ENCODE measurements at places on chromosomes 16 and 17. TPM values are rescaled to one million over a fixed set of nuclear protein-coding genes. Genes with fewer than 3 reads are reported as not detected.
A peak's percentile ranks its signal among the peaks of the same experiment; 100 is the strongest.

The CD300A gene
- total RNA-seq: not detected

The RND2 gene
- total RNA-seq: not detected

The C1QL1 gene
- 7.1 TPM for total RNA-seq

- no peak for DNase-seq
Observed at GRCh38 chr16:68445458-68445857, 2.9 kb downstream of the SMPD3 start.

GRCh38 chr16:15034266-15035162, 21.4 kb downstream of the NTAN1 start:
- no peak for DNase-seq

DNA sequence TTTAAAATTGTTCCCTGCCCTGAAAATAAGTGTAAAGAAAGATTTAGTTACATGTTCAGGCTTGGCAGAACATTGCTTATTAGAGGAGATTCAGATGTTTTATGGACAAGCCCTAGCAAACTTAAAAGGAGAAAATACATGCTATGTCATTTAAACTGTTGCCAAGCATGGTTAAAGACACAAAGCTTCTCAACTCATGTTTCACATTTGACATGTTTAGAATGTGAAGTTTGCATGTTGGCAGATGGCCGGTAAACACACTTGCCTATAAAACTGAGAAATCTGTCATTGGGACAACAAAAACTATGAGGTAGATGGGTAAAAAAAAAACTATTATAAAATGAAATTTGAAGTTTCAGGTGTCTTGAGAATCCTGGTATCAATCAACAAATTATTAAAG, 5.8 kb downstream of the KRTAP29-1 start:
- no peak for DNase-seq

DNA sequence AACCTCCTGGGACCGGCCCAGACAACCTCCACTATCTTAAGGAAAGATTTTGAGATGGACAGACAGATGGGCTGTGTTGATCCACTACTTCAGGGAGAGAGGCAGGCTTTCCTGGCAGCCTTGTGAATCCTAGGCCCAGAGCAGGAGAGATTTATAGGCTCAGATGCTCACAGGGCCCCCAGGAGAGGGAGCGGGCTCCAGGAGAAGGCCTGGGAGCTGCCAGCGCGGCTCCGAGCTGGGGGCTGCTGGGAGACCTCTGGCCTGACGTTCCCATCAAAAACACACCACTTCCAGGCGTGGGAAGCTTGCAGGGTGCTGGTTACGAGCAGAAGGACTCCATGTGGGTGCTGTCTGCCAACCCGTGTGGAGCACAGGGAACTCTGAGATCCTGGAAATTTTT, 53.2 kb downstream of the MYH11 start:
- no peak for DNase-seq

DNA sequence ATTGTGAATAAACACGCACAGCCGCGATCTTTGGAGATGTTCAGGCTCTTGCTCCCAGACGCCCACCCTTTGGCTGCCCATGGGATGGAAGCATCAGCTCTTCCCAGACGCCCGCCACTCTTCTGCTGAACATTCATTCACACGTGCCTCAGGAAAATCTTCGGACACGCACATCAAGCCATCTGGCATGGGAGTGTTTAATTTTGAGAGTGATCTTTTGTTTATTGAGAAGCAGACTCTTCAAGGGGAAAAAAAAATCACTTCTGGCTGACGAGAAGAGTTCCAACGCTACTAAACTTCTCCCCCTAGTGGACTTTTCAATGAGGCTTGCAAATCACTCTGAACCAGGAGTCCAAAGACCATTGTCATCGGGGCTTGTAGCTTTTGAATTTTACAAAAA, 62.0 kb upstream of the NUDT7 start:
- peak; percentile 60 for DNase-seq

- DNase-seq: no peak
Observed at GRCh38 chr17:51948128-51948527, 210.4 kb downstream of the CA10 start.

- no peak for DNase-seq
Observed at GRCh38 chr17:2043785-2044184, 2.0 kb downstream of the OVCA2 start.

DNA sequence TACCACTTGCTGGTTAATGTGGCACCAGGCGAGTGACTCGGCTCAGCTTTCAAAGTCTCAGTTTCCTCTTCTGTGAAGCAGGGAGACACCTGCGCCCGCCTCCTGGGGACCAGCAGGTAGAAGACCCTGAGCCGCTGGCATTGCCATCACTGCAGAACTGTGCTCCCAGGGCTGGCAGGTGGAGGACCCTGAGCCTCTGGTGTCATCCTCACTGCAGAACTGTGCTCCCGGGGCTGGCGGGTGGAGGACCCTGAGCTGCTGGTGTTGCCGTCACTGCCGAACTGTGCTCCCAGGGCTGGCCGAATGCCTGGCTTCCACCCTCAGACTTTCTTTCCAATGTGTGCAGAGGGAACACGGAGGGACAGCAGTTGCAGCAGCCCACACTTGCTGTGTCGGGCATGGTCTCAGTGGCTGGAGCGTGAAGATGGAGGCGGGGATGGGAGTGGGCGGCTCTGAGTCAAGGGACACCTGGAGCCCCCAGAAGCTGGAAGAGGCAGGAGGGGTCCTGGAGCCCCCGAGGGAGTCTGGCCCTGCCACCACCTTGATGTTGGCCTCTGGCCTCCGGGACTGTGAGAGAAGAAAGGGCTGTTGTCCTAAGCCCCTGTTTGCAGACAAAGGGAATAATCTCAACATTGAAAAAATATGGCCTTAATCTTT, 75.8 kb upstream of the METTL9 start:
- DNase-seq: no peak

- no peak for DNase-seq
Observed at GRCh38 chr17:1031711-1032110, 34.8 kb downstream of the TIMM22 start.

GRCh38 chr16:87744750-87745514, 20.9 kb downstream of the KLHDC4 start:
- no peak for DNase-seq

GRCh38 chr16:23670137-23670776, 8.4 kb upstream of the PLK1 start:
- no peak for DNase-seq

Measured in H4 (cell line).